ENCODE measurements at places on chromosomes 13 and 19.
A peak's percentile ranks its signal among the peaks of the same experiment; 100 is the strongest.

GRCh38 chr19:14603990-14604387, 21.1 kb downstream of the CLEC17A start:
- DNase-seq: peak; percentile 45

- DNase-seq: no peak
Measured at GRCh38 chr13:101714195-101714594, 261.7 kb downstream of the ITGBL1 start.

GRCh38 chr13:75480671-75481175, 1.2 kb downstream of the TBC1D4 start:
- DNase-seq: no peak

DNA sequence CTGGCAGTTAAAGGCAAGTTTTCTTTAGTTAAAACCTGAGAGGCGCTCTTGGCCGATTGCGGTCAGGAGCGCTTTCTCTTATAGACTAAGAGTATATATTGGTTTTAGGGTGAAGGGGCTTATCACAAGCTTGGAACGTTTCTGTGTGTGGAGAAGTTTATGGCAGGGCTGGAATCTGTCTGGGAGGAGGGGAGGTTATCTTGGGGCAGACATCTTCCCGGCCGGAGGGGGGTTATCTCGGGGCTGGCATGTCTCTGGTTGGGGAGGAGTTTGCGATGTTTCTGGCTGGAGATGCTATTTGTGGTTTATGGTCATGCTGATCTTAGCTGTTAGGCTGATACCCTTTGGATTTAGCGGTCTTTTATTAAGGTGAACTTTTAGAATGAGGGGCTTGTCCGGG, 18.3 kb downstream of the KDM4B start:
- DNase-seq: no peak

- DNase-seq: no peak
Measured at GRCh38 chr13:98142380-98143156, at the start of gene FARP1. Gene FARP1 (plus strand): TSS chr13:98143094. CDS start chr13:98213243, 70,149 bp downstream.
